Globus pallidus (tissue), 1 donor: ENCODE measurements at places on chromosomes 6 and 20.

DNA sequence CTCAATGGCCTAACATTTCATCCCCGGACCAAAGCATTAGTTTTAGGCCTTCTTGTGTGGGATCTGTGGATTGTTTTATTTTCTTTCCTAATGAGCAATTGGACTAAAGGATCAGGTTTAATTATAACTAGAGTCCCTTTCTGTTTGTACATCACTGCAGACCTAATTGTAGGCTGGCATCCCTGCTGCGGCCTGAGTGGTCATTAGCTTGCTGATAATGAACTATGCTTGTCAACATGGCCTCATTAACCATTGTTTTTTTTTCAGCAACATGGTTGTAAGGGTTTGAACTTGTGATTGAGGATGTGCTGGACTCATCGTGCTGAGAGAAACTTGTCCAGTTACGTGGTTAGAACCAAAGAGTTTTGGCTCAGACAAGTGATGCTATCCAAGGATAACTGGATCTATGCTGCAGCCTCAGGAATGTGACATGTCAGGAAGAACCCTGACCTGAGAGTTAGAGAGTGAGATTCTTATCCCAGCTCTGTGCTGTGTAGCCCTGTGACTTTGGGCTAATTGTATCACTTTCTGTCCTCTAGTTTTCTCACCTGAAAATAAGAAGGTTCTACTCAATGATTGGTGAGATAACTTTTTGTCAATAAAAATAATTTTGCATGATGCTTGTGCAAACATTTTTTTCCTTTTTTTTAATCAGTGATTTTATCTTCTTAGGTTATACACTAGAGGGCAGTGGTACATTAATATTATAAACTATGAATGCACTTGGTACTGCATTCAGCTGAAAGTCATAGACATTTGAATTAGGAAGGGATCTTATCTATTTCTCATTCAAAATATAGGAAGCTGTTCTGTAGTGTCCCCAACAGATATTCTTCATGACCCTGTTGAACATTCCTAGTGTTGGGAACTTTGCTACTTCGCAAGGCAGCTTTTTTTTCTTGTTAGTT lies 140.9 kb downstream of the RNF144B start:
- DNase-seq, result no peak

GRCh38 chr6:79111549-79111948 lies 33.5 kb upstream of the PHIP start:
- no peak for DNase-seq

GRCh38 chr6:11009353-11009752 lies 34.8 kb downstream of the ELOVL2 start:
- no peak for DNase-seq

DNA sequence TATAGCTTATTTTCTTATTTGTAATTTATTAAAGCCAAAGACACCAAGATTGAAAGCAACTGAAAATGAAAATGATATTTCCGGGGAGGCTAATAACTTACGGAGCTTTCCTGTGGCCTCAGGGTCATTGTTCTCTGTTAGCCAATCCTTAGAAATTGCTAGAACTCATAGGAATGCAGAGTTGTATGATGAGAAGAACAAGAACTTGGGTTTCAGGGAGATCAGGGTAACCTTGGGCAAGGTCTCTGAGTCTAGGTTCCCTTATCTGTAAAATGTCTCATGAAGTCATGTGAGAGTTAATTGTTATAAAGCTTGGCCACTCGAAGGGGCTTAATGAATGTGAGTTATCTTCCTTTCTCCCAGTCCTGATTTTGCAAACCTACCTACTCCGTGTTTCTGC lies 20.1 kb upstream of the SERINC3 start:
- DNase-seq, result no peak

- no peak for DNase-seq
These were observed 316.1 kb downstream of the TAF4 start for GRCh38 chr20:61749406-61750075.

GRCh38 chr6:151452750-151453427 lies 963 bp upstream of the RMND1 start:
- DNase-seq, result peak; percentile 20

DNA sequence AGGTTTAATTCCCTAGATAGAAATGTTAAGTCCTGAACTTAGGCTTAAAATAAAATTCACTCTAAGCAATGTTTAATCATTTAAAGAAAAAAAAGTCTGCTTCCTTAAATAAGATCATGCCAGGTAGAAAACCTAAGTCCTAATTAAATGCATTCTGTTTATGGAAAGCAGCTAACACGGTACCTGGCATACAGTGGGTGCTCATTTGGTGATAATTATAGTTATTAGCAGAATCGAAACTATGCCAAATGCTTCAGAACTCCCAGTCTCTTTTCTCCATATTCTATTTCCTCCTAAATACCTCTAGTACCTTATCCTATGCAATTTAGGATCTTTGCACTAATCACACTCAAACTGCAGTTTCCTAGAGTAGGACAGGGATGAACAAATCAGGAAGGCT lies 331.8 kb downstream of the EPHA7 start:
- no peak for DNase-seq

DNA sequence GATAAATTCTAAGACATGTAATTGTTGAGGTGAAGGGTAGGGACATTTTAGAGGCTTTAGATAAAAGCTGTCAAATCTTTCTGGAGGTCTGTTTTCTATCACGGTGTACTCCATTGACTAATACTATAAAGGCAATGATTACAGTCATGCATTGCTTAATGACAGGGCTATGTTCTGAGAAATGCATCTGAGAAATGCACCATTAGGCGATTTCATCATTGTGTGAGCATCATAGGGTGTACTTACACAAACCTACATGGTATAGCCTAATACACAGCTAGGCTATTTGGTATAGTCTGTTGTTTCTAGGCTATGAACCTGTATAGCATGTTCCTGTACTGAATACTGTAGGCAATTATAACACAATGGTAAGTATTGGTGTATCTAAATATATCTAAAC lies 71.3 kb upstream of the FYN start:
- DNase-seq, result no peak

DNA sequence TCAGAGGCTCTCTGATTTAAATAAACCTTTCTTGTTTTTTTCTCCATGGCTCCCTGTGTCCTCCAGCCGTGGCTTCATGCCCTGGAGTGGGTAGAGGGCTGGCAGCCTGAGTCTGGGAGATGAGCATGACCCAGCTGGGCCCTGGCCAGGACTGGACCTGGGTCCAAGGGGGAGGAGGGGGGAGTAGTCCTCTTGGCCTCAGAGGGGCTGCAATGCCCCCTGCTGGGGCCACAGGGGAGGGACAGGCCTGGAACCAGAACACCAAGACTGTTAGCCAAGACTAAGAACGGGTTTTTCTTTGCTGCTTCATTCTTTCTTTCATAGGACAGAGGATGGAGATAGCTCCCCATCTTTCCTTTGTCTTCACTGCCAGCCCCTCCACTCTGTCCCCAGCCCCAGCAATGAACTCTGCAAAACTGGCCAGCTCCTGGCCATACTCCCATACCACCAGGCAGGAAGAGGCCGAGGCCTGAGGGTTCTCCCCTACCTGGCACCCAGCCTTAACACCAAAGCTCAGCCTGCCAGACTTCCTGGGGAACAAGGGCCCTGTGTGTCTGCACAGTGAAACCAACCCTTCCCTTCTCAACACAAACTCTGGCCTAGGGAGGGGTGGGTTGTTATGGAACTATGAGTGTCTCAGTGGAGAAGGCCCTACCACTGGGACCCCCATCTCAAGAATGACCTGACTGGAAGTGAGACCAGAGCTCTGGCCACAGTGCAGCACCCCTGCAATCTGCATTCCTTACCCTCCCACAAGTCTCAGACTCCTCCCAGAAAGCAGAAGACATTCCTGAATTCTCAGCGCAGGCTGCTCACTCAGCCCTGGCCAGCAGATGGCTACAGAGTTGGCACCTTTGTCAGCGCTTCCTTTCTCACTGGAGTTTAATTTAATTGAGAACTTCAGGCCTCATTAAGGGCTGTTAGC lies 11.0 kb downstream of the SLC29A1 start:
- peak; percentile 93 for DNase-seq

DNA sequence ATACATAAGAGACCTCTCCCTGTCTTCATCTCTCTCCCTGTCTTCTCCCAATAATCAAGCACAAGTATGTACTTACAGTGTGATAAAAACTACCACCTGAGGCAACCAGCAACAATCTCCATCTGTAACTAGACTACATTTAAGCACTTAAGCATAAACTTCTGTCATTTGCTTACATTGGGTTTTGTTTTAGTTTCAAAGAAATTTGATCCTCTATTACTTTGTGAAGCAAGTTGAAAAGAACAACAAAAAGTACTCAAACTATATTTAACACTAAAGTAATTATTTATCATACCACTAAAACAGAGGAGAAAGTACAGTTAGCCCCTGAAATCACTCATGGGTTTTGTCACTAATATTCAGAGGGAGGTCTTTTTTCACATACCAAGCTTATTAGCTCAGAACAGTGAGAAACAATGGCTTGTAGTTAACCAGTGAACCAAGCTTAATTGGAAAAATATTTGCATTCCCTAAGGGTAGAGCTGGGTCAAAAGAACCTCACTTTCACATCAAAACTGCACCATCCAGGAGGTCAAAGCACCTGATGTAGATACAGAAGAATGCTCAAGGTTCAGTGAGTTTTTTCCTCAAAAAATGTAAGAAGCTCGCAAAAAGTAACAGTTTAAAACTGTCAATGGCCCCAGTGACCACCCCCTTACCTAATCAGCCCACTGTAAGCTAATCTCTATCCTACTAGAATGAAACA lies 34.1 kb downstream of the DCDC2 start:
- DNase-seq, result no peak

GRCh38 chr6:80268865-80269730 lies 162.6 kb downstream of the BCKDHB start:
- DNase-seq, result peak; percentile 29

- DNase-seq, result no peak
These were observed 13.1 kb upstream of the PBOV1 start for GRCh38 chr6:138231381-138231886.

GRCh38 chr6:159800141-159800865 lies at the start of gene PNLDC1:
PNLDC1 (plus strand) TSS chr6:159800276; CDS start chr6:159800308, 32 bp downstream.
- no peak for DNase-seq

DNA sequence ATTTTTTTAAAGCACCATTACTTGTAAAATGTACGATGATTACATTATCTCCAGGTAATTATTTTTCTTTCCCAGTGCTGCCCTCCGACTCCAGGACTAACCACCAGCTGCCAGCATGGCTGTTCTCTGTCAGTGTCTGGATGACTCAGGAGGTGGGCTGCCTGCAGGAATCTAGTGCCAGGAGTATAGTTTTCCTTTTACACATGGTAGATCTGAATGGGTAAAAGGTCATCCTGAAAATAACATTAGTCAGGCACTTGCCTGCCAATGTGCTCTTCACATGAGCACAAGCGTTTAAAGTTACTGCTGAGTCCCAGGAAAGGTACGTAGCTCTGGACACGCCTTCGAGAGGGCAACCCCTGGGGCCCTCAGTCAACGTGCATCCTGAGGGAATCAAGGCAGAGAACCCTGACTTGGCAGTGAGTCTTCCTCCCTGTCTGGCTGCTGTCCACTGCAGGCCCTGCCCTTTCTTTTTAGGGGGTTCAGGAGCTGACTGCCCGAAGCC lies 2.4 kb downstream of the DYNLT1 start:
- no peak for DNase-seq

GRCh38 chr6:7389451-7390225 lies at the start of the genes CAGE1 and RIOK1:
CAGE1 (minus strand) TSS chr6:7389742; CDS start chr6:7387173, 2,569 bp downstream.
RIOK1 (plus strand) TSS chr6:7389808; CDS start chr6:7390003, 195 bp downstream.
- DNase-seq, result peak; percentile 92

DNA sequence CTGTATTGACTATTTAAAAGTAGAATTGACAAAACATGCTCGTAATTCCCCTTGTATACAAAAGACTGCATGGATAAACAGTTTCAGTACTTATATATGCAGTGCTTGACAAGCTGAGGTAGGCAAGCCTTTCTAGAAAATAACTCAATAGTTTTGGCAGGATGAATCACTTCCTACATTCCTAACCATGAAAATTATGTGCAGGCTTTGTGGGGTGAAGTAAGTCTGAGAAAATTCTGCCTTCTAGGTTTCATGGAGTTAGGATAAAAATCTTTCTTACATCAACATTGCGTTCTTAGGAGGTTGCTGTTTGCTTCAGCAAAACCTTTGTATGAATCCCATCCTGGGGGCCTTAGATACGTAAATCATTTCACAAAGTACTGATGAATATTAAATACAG lies 801.4 kb upstream of the EYS start:
- DNase-seq, result no peak

- DNase-seq, result no peak
These were observed 449.9 kb downstream of the RNF144B start for GRCh38 chr6:18837013-18837412.

DNA sequence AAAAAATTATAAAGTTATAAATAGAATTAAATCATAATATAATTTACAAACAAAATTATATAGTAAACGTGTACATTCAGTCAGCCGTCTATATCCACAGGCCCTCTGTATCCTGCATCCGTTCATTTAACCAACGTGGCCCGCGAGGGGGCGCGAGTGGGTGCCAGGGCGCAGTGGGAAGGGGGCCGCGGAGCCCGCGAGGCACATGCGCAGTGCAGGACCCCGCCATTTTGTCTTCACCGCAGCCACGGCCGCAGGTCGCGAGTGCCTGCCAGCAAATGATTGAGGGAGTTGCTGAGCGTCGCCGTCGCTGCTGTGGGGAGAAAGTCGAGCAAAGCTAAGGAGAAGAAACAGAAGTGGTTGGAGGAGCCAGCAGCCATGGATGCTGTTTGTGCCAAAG lies 53.4 kb upstream of the ECI2 start:
- no peak for DNase-seq

DNA sequence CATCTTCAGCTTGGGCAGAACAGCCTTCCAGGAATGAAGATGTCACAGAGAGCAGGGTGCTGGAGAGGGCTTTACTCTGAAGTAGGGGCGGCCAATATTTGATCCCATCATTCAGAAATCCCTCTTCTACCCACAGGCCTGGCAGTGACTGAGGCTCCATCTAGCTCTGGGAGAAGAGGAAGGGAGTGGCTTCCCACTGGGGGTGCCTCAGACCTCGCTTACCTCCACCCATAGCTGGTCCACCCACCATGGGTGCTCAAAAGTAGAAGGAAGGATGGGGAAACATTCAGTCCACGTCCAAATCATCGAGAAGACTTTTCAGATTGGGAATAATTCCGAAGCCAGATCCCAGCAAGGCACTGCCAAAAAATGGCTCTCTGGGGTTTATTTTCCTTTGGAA lies 11.8 kb upstream of the THBD start:
- DNase-seq, result no peak

GRCh38 chr6:46628976-46629375 lies 23.6 kb downstream of the CYP39A1 start:
- peak; percentile 34 for DNase-seq

GRCh38 chr6:22471746-22472145 lies 97.6 kb upstream of the HDGFL1 start:
- DNase-seq, result no peak

DNA sequence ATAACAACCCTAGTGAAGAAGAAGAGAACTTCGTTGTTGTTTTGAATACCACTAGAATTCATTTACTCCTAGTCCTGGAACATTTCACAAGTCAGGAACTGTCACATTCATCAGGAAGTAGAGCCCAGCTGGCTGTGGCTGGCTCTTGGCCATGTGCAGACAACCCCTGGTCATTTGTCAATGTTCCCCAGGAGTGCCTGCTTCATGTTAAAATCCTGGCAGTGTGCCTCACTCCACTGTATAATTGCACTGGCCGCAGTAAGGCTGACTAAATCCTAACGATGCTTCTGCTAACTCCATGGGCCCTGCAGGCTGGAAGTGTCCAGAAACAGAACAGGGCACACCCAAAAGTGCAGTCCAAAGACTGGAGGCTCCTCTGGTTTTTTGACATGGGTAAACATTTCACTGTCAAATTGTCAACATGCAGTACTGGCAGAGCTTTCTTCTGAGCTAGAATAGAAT lies 41.5 kb upstream of the ADGRF1 start:
- peak; percentile 27 for DNase-seq

GRCh38 chr6:116300566-116300965 lies 20.8 kb upstream of the TSPYL1 start:
- DNase-seq, result no peak
